Osteocyte (in vitro differentiated cells): ENCODE measurements at places on chromosomes 7 and 10. TPM values are rescaled to one million over a fixed set of nuclear protein-coding genes. Genes with fewer than 3 reads are reported as not detected.

Gene PTPRN2
- total RNA-seq = 0.50 and 0.59 TPM in 2 replicates

DNA sequence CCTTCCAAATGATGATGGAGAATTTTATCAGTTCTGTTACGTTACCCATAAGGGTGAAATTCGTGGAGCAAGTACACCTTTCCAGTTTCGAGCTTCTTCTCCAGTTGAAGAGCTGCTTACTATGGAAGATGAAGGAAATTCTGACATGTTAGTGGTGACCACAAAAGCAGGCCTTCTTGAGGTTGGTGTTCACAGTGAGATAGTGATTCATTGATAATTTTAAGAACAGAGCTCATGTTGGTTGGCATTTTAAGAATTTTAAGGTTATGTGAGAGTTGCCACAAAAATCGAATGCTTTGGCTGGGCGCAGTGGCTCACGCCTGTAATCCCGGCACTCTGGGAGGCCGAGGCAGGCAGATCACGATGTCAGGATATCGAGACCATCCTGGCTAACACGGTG lies 25.9 kb downstream of the TAX1BP1 start:
- no peak for DNase-seq

- no peak for DNase-seq
These were observed 14.7 kb downstream of the CDNF start for GRCh38 chr10:14822879-14823755.

- no peak for DNase-seq
These were observed 74.0 kb upstream of the DGKI start for GRCh38 chr7:137920637-137921399.

DNA sequence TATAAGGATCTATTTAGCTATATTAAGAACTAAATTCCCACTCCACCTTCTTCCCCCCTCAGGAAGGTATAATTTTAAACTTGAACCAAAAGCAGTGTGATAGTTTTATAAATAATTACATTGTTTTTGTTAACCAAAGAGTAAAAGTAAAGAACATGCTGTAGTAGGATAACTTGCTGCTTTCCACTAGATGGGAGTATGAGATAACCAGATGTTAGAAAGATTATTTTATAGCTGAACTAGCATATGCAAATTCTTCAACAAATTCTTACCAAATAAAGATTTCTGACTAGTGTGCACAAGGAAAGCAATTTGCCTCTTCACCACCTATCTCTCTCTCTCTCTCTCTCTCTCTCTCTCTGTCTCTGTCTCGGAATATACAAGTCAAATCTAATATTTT lies 31.8 kb downstream of the TES start:
- DNase-seq = no peak
